ENCODE measurements at places on chromosomes 2 and 18.
A peak's percentile ranks its signal among the peaks of the same experiment; 100 is the strongest.

- no peak for DNase-seq
These were observed 137.2 kb downstream of the MTCL1 start for GRCh38 chr18:8842506-8842905.

DNA sequence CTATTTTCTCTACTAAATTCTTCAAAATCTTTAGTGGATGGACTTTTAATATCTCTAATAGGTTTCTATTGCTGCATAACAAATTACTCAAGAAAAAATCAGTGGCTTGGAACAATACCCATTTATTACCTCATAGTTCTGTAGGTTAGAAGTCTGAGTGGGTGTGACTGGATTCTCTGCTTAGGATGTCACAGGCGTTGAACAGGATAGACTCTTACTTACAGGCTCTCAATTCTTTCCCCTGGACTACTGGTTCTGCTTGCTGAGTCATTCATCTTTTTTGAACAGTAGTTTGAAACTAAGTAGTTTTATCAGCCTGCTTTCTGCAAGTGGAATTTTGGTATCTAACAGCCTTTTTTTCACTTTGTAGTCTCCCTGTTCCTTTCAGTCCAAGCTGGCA is 265.4 kb downstream of the ZNF385B start:
- DNase-seq: no peak

DNA sequence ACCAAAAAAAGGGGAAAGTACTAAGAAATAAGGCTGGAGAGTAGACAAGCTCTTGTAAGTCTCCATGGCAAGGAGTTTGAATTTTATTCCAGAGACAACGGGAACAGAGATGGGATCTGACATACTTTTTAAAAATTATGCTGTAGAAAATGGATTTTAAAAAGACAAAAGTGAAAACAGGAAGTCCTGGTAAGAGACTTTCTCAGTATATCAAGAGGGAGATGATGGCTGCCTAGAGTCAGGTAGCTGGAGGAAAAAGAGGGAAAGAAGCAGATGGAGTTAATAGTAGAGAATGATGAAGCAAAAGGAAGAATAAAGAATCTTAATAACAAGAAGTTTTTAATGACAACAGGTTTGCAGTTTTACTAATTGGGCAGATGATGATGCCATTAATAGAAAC is 168.1 kb downstream of the SRBD1 start:
- DNase-seq: no peak

GRCh38 chr2:57886161-57886786 is 160.3 kb upstream of the VRK2 start:
- peak; percentile 93 for DNase-seq

Measured in NCI-H2081 (cell line).